ENCODE measurements at places on chromosomes 12 and 14. TPM values are rescaled to one million over a fixed set of nuclear protein-coding genes. Genes with fewer than 3 reads are reported as not detected.

DNA sequence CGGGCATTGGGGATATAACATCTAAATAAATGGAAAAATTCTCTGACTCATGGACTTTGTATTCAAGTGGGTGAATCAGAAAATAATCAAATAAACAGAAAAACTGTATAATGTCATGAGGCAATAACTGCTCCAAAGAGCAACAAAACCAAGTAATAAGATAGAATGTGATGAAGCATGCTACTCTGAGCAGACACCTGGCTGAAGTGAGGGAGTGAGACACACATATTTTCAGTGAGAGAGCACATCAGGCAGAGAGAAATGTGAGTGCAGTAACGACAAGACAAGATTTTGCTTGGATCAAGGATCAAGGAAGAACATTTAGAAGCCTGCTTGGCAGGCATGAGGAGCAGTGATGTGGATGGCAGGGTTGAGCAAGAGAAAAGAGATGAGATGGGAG, 75.8 kb upstream of the CCDC91 start:
- H3K36me3 ChIP-seq: no peaks in the 10 kb centered on the region
- no peaks in the 10 kb centered on the region for H3K4me1 ChIP-seq
- H3K4me3 ChIP-seq: no peak overlapping the region
- no peak overlapping the region for H3K27ac ChIP-seq
- DNase-seq: no peak

DNA sequence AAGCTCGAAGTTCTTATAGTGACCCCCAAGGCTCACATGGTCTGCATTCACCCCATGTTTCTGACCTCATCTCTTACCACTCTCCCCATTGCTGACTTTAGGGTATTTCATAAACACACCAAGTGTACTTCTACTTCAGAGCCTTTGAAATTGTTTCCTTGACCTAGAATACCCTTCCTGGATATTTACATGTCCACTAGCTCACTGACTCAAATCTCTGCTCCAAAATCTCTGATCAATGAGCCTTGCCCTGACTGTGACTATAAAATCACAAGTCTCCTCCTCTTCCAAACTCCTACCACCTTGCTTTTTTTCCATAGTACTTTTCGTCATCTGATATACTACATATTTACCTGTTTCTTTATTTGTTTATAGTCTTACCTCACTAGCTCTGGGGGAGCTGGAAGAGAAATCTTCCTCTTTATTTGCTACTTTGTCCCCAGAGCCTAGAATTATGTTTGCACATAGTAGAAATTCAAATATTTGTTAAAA, 105.1 kb downstream of the RMST start:
- H3K36me3 ChIP-seq: no peaks in the 10 kb centered on the region
- no peaks in the 10 kb centered on the region for H3K4me1 ChIP-seq
- no peak overlapping the region for H3K27ac ChIP-seq
- H3K4me3 ChIP-seq: no peak overlapping the region

- H3K36me3 ChIP-seq: no peaks in the 10 kb centered on the region
- H3K27me3 ChIP-seq: no peaks in the 10 kb centered on the region
- no peak for DNase-seq
- no peak overlapping the region for H3K27ac ChIP-seq
- H3K4me1 ChIP-seq: no peaks in the 10 kb centered on the region
- H3K4me3 ChIP-seq: no peak overlapping the region
These were observed 303.4 kb upstream of the PRICKLE1 start for GRCh38 chr12:42892702-42893551.

- no peak for DNase-seq
- no peak overlapping the region for H3K27ac ChIP-seq
- no peaks in the 10 kb centered on the region for H3K27me3 ChIP-seq
- no peaks in the 10 kb centered on the region for H3K36me3 ChIP-seq
- no peaks in the 10 kb centered on the region for H3K4me1 ChIP-seq
These were observed 415.8 kb downstream of the TMTC2 start for GRCh38 chr12:83102499-83102898.

DNA sequence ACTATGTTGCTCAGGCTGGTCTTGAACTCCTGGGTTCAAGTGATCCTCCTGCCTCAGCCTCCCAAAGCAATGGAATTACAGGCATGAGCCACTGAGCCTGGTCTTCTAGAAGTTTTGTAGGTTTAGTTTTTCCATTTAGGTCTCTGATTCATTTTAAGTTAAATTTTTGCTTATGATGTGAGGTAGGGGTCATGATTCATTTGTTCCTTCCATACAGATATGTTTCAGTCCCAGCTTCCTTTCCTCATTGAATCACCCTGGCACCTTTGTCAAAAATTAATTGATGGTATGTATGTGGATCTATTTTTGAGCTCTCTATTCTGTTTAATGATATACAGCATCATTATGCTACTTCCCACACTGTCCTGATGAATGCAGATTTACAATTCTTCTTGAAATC, 25.6 kb upstream of the CABP1 start:
- H3K4me1 ChIP-seq: peaks cover 9% of the 10 kb centered on the region
- no peak overlapping the region for H3K4me3 ChIP-seq
- no peak overlapping the region for H3K27ac ChIP-seq
- no peak for DNase-seq

The KRT2 gene
- not detected for total RNA-seq

The TAS2R7 gene
- not detected for total RNA-seq

- H3K4me3 ChIP-seq: no peak overlapping the region
- H3K27me3 ChIP-seq: no peaks in the 10 kb centered on the region
- peaks cover 75% of the 10 kb centered on the region for H3K4me1 ChIP-seq
- DNase-seq: no peak
- peak overlapping the region; percentile 72 for H3K27ac ChIP-seq
These were observed 67.9 kb downstream of the GNS start for GRCh38 chr12:64691227-64691794.

DNA sequence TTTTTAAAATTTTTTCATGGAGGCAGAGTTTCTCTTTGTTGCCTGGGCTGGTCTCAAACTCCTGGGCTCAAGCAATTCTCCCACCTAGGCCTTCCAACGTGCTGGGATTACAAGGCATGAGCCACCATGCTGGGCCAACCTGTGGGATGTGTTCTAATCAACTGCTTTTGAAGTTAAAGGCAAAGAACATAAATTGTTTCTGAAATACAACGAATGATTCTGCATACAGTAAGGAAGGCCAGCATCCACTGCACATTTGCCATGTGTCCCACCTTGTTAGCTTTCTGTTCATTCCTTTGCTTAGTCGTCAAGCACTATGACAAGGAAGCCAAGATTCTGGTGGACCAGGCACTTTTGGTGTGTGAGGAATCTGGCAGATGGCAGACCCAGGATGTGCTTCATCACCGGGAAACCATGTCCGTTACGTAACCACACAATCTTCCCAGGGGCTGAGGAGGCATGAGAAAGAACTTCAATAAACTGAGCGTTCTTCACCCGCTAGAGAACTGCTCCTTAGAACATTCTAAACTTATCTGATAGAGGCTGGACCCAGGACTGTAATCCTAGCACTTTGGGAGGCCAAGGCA, 24.5 kb downstream of the MOK start:
- H3K36me3 ChIP-seq: no peaks in the 10 kb centered on the region
- no peak overlapping the region for H3K4me3 ChIP-seq
- no peak for DNase-seq
- no peak overlapping the region for H3K27ac ChIP-seq
- no peaks in the 10 kb centered on the region for H3K27me3 ChIP-seq

DNA sequence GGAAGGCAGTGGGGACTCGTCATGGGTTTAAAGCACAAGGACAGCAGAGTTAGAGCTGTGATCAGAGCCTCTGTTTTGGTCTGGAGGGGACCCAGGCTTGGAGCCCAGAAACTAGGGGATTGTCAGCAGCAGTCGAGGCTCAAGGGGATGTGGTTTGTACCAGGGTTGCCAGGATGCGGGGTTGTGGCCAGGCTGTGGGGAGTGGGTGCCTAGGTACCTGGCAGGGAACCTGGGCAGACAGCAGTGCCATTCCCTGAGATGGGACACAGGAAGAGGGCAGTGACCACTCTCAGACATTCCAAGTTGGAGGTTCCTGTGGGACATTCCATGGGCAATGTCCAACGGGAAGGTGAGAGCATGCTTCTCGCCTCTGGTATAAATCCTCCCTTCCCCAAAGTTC, 222.3 kb downstream of the SLC41A2 start:
- H3K36me3 ChIP-seq: no peaks in the 10 kb centered on the region
- no peak overlapping the region for H3K4me3 ChIP-seq
- H3K27ac ChIP-seq: no peak overlapping the region
- H3K27me3 ChIP-seq: no peaks in the 10 kb centered on the region
- peaks cover 64% of the 10 kb centered on the region for H3K4me1 ChIP-seq

DNA sequence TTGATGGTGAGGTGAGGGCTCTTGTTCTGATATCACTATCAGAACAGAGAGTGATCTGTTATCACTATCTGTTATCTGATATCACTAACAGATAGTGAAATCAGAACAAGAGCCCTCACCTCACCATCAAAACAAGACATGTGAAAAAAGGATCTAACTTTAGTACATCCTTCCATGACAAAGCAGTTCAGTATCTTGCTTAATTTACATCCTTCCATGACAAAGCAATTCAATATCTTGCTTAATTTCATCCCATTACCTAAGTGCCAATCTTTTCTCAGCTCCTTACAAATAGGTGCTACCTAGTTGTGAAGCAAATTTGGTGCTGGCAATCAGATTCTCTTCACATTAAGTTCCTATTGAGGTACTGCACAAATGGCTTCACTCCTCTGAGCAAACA, 1865.6 kb upstream of the FLRT2 start:
- H3K4me3 ChIP-seq: no peak overlapping the region
- no peaks in the 10 kb centered on the region for H3K36me3 ChIP-seq
- H3K27me3 ChIP-seq: no peaks in the 10 kb centered on the region
- no peak overlapping the region for H3K27ac ChIP-seq

The ORAI1 gene
- 38.1 TPM for total RNA-seq

The BEGAIN gene
- 5.5 TPM for total RNA-seq

DNA sequence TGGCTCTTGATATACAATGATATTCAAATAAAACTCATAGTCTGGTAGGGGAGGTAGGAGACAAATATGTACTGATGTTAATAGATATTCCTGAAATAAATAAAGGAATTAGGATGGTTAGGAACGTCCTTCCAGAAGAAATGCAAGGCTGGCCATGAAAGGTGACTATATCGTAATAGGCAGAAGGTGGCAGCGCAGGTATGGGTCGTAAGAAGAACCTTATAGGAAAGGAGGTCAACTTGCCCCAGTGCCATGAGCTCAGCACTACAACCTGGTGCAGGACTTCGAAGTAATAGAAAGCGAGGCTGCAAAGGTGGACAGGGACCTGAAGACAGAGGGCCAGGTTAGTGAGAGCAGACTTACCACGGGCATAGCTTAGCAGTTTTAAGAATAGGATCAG, 55.3 kb upstream of the FGD4 start:
- no peak overlapping the region for H3K4me3 ChIP-seq
- H3K36me3 ChIP-seq: no peaks in the 10 kb centered on the region
- H3K4me1 ChIP-seq: no peaks in the 10 kb centered on the region
- H3K27me3 ChIP-seq: no peaks in the 10 kb centered on the region
- no peak for DNase-seq

- H3K27ac ChIP-seq: no peak overlapping the region
- no peaks in the 10 kb centered on the region for H3K36me3 ChIP-seq
- no peak overlapping the region for H3K4me3 ChIP-seq
These were observed 198.3 kb upstream of the PDZRN4 start for GRCh38 chr12:40989785-40990184.

GRCh38 chr12:75526655-75527511, 15.5 kb upstream of the KRR1 start:
- H3K4me3 ChIP-seq: no peak overlapping the region
- no peak overlapping the region for H3K27ac ChIP-seq
- peaks cover 28% of the 10 kb centered on the region for H3K27me3 ChIP-seq
- peak; percentile 39 for DNase-seq
- peaks cover 8% of the 10 kb centered on the region for H3K4me1 ChIP-seq

- no peaks in the 10 kb centered on the region for H3K4me1 ChIP-seq
- DNase-seq: no peak
- no peaks in the 10 kb centered on the region for H3K36me3 ChIP-seq
- no peak overlapping the region for H3K27ac ChIP-seq
- no peak overlapping the region for H3K4me3 ChIP-seq
- H3K27me3 ChIP-seq: peaks cover 6% of the 10 kb centered on the region
These were observed 33.0 kb upstream of the TMEM179 start for GRCh38 chr14:104637546-104638003.

DNA sequence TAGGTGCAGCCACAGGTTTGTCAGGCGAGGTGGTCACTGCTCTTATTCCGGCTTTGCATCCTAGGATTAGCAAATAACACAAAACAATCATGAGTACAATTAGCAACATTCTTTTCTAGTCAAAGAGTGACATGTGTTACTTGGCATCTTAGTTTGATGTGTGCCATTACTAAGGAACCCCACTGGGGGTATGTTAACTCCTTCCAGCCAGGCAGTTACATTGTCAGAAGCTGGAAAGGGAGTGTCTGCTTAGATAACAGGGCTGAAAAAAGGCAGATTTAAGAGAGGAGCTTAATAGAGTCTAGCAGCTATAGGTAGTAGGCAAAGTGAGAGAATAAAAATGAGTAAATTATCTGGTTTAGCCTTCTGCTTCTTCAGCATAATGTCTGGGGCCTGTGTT, 30.5 kb upstream of the METAP2 start:
- H3K27ac ChIP-seq: no peak overlapping the region
- H3K27me3 ChIP-seq: peaks cover 20% of the 10 kb centered on the region
- no peaks in the 10 kb centered on the region for H3K4me1 ChIP-seq
- no peak for DNase-seq

The TESPA1 gene
- total RNA-seq: 112 TPM

GRCh38 chr14:106062502-106063272, 536.3 kb downstream of the TMEM121 start:
- peaks cover 15% of the 10 kb centered on the region for H3K4me1 ChIP-seq
- no peaks in the 10 kb centered on the region for H3K36me3 ChIP-seq
- no peak overlapping the region for H3K27ac ChIP-seq
- H3K27me3 ChIP-seq: peaks cover 10% of the 10 kb centered on the region
- H3K4me3 ChIP-seq: no peak overlapping the region

DNA sequence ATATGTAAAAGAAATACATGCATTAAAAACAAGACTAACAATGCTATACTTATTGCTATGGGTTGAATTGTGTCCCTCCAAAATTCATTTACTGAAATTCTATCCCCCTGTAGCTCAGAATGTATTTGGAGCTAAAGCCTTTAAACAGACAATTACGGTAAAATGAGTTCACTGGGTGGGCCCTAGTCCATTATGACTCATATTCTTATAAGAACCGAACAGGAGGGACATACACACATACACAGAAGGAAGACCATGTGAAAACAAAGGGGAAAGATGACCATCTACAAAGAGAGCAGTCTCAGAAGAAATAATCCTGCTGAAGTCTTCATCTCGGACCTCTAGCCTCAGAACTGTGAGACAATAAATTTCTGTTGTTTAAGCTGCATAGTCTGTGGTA, 77.1 kb upstream of the ANKS1B start:
- no peaks in the 10 kb centered on the region for H3K27me3 ChIP-seq
- no peak overlapping the region for H3K4me3 ChIP-seq
- H3K27ac ChIP-seq: no peak overlapping the region
- no peak for DNase-seq
- H3K36me3 ChIP-seq: peaks cover 57% of the 10 kb centered on the region

GRCh38 chr12:112627851-112628250, 163.7 kb upstream of the RPH3A start:
- H3K36me3 ChIP-seq: no peaks in the 10 kb centered on the region
- DNase-seq: no peak
- H3K27ac ChIP-seq: no peak overlapping the region
- H3K4me3 ChIP-seq: no peak overlapping the region
- peaks cover 4% of the 10 kb centered on the region for H3K4me1 ChIP-seq

- H3K36me3 ChIP-seq: no peaks in the 10 kb centered on the region
- DNase-seq: no peak
- no peak overlapping the region for H3K27ac ChIP-seq
- H3K27me3 ChIP-seq: peaks cover 4% of the 10 kb centered on the region
These were observed 6.7 kb upstream of the CD163L1 start for GRCh38 chr12:7450667-7451066.

Data from activated CD8-positive, alpha-beta T cell treated with anti-CD3 and anti-CD28 coated beads for 36 hours (primary cell).